ENCODE measurements at places on chromosomes 1 and 21.

DNA sequence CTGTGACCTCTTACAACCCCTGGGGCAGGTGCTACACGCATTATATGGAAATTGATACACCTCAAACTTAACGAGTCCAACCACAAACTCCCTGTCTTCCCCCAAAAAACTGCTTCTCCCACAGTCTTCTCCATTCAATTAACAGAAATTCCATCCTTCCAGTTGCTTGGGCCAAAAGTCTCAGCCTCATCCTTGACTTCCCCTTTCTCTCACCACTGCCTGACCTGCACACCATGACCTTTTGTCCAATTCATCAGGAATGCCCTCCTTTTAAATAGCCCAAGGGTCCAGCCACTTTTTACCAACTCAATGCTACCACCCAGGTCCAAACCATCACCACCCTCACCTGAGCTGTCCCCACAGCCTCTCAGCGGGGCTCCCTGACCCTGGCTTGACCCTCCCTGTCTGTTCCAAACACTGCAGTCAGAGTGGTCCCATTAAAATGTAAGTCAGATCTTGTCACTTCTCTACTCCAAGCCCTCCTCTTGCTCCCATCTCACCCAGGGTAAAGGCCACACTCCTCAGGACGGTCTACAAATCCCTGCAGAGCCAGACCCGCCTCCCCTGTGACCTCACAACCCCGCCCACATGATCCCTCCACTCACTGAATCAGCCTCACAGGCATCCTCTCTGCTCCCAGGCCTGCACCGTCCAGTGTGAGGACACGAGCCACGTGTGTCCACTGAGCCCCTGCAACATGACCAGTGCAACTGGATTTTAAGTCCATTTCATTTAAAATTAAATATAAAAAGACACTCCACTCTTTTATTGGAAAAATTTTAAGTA is 18.5 kb downstream of the KCNN3 start:
- DNase-seq, result no peak

DNA sequence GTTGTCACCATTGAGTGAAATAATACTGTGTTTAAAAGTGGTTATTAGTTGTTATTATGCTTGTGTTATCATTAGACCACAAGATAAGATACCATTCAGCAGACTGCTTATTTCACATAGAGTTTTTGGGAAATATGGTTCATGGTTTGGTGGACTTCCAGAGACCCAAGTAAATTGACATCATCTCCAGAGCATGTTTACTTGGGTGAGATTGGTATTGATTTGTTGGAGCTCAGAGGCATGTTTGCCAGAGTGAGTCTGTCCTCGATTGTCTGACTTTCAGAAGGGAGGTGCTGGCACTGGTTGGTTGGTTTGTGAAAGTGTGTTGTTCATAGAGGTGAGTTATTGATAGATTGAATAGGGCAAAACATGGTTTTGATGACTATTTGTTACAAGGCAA is 291.4 kb downstream of the TGFB2 start:
- no peak for DNase-seq

GRCh38 chr1:152907686-152908601 is at the start of gene IVL:
IVL (plus strand) TSS chr1:152908546; CDS start chr1:152909798, 1,252 bp downstream.
- DNase-seq, result no peak

GRCh38 chr1:182703539-182703938 is 19.2 kb upstream of the RGS8 start:
- no peak for DNase-seq

- no peak for DNase-seq
Measured at GRCh38 chr1:26019641-26020315, 1.8 kb upstream of the EXTL1 start.

- DNase-seq, result no peak
Measured at GRCh38 chr1:39907528-39908453, 6.1 kb upstream of the MYCL start.

DNA sequence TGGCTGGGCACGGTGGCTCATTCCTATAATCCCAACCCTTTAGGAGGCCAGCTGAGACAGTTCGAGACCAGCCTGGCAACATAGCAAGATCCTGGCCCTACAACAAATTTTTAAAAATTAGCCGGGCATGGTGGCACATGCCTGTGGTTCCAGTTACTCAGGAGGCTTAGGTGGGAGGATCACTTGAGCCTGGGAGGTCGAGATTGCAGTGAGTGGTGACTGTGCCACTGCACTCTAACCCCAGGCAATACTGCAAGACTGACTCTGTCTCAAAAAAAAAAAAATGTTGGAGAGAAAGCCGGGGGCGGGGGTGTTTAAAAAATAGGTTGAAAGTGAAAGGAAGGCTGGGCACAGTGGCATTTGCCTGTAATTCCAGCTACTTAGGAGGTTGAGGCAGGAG is 16.5 kb downstream of the CLDN19 start:
- no peak for DNase-seq

- no peak for DNase-seq
Measured at GRCh38 chr1:169260478-169261151, 107.0 kb downstream of the NME7 start.

DNA sequence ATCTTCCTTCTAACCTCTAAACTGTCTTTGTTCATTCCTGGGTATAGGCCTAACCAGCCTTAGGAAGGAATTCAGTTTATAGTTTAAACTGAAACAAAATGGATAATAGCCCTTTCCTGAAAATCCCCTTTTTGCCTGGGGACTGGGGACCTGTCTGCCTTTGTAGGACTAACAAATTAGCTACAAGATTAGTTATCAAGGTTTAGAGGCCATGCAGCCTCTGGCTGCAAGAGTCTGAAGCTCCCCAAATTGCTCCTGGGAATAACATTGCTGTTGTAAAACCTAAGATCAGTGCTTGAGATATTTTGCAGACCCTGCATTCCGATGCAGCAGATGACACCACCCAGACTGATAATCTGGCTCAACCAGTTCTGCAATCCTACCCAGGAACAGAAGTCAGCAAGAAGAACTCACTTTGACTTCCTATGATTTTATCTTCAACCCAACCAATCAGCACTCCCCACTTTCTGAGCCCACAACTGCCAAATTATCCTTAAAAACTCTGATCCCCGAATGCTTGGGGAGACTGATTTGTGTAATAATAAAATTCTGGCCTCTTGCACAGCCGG is 96.6 kb upstream of the ETV3 start:
- no peak for DNase-seq

GRCh38 chr1:32960819-32961355 is 3.7 kb downstream of the RNF19B start:
- no peak for DNase-seq

DNA sequence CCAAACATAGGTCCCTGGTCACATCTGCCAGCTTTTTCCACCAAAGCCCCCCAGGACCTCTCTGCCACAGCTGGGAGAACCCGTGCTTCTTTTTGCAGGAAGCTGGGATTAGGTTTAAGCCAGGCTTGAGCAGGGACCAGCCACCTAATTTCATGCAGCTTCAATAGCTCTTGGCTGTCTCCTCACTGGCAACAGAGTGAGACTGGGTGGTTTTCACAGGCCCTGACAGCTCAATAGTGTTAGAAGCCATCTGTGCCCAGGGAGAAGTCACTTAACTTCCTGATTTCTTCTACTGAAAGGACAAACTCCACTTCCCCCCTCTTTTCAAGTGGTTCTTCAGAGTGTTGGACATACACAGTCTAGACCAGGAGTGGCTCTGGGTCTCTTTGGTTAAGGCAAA is 20.4 kb upstream of the SRSF4 start:
- DNase-seq, result no peak

DNA sequence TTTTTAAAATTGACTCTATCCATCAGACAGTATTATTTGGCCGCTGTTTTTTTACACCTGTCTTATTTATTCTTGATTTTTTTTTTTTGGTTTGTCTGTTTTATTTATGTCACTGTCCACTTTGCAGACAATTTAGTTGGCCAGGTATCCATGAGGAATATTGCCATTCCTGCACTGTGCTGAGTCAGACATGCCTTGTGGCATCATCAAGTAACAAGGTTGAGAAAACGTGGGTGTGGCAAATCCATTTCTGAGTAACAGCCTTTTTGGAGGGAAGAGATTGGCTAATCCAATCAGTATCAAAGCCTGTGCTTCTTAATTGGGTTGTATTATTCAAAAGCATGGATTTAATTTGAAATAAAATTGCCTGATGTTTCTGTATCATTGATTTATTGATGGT is 463.1 kb downstream of the USP25 start:
- DNase-seq, result no peak

- DNase-seq, result no peak
Measured at GRCh38 chr1:54111624-54112023, 41.2 kb downstream of the CDCP2 start.

DNA sequence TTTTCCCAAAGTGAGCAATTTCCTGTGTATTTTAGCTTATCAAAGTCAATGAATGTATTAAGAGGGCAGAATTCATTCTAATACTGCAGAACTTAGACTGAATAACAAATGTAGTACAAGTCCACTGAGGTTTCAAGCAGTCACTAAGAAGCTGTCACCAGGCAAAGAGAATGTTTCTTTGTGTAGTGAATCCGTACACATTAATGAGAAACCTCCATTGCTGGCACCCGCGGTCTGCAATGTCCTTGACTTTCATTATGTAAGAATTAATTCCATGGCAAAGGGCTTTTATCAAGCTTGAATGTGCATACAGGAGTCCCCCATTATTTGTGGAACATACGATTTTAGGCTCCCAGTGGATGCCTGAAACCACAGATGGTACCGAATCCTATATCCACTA is 719.5 kb upstream of the TMPRSS15 start:
- DNase-seq, result peak; percentile 8

DNA sequence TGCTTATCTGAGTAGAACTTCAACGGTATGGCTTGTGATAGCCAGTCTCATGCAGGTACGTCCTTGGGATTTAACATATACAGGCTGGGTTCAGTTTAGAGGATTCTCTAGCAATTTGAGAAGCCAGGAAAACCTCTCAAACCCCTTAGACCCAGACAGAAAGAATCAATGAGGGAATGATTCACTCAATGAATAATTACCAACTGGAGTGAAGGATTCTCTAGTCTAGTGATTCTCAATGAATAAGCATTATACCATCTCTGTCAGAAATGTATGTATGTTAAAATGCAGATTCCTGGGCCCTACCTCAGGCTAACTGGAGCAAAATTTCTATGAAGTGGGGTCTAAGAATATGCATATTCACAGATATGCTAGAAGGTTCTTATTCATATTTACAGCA is 54.5 kb upstream of the APP start:
- DNase-seq, result no peak

DNA sequence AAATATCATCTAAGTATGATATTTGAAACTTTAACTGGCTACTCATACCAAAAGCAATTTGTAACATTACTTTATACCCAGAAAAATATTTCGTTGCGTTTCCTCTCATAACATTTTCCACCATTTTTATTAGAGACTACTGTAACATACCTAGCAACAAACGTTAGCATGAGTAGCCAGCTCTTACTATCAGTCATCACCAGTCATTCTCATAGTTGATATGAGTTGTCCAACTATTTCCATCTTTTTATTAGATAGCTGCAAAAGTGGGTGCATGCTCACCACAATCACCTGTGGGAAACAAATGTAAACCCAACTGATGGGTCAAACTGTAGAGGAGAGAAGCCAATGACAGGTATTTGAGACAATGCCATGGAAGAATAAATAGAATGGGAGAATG is 114.6 kb downstream of the AKT3 start:
- no peak for DNase-seq

DNA sequence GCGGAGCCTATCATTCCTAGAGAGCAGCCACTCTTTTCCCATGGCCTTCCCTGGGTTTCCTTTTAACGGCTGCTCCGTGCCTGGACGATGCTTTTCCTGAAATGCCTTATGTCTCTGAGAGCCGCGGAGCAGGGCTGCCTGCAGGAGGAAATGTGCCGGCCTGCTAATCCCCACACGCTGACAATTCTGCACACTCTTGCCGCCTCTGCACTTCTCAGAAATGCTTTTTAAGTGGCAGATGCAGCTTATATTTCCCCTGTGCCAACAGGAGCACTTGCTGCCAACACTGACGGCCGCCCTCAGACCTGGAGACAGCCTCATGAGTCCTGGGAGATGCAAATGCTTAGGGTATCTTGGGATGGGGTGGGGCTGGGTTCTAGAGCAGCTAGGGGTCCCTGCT is 253.2 kb downstream of the GRIK3 start:
- peak; percentile 42 for DNase-seq

- DNase-seq, result no peak
Measured at GRCh38 chr1:119091618-119092017, 48.8 kb downstream of the WARS2 start.

DNA sequence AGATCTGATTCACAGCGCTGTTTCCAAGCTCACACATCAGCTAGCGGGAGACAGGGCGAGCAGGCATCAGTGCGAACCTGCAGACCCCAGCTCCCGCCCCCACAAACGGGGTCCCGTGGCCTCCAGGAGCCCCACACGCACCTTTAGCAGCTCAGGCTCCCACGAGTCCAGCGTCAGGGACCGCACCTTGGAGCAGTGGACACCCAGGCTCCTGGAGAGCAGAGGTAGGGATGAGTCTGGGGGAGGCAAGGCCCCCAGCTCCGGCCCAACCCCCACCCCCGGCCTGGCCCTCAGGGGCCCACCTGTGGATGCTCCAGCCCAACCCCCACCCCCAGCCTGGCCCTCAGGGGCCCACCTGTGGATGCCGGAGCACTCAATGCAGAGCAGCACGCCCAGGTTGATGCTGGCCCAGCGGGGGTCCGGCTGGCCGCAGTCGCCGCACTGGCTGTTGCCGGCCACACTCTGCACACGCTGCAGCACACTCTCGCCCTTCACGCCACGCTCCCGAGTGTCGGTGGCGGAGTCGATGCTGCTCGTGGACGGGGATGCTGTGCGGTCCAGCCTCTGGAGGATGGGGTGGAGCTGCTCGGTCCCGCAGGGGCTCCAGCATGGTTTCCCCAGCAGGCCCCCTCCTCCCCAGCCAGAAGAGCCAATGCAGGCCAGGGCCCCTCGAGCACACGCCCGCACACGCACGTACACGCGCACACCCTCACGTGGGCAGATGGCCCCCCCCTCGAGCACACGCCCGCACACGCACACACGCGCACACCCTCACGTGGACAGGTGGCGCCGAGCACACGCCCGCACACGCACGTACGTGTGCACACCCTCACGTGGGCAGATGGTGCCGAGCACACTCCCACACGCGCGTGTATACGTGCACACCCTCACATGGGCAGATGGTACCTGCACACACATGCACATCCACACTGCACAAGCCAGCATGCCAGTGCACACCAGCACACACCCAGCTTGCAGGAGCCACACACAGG is 11.4 kb downstream of the ACAP3 start:
- DNase-seq, result no peak

DNA sequence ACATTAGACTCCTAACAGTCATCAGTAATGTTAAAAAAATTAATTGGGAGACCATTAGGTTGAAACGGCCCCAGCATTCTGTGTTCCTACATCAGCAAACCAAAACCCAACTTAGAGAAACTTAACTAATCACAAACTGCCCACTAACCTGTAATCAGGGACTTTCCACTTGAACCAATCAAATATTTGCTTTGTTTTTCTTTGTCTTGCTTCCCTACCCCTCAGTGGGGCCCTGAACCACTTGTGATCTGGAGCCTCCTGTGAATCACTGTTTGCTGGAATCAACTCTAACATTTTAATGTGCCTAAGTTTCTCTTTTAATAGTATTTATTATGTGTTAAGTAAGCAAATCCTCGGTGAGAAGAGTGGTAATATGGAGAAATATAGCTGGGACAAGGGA is 64.0 kb downstream of the ABCA4 start:
- DNase-seq, result no peak
